ENCODE measurements at places on chromosomes 16 and 17. TPM values are rescaled to one million over a fixed set of nuclear protein-coding genes. Genes with fewer than 3 reads are reported as not detected.

Gene CDH3
- not detected for total RNA-seq

Gene GDPD3
- 18.6 TPM for total RNA-seq

GRCh38 chr17:82059272-82060000 lies 6.2 kb downstream of the DUS1L start:
- H3K27me3 ChIP-seq, result no peaks in the 10 kb centered on the region
- no peak overlapping the region for H3K27ac ChIP-seq
- H3K36me3 ChIP-seq, result peaks cover 52% of the 10 kb centered on the region
- no peak for DNase-seq

DNA sequence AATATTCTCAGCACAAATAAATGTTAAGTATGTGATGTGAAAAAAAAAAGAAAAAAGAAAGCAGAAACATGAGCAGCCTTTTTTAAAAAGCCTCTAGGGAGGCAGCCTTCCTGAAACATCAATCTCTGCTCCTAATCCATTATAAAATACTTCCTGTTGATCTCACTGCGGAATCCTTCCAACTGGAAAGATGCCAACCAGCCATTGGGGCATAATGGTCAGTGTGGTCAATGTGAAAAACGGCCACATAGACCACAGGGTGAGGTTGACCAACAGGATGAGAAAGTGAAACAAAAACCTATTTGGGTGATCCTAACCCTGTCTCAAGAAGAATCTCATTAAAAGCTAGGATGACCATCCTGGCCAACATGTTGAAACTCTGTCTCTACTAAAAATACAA lies 26.1 kb upstream of the ABCA8 start:
- no peaks in the 10 kb centered on the region for H3K27me3 ChIP-seq
- peaks cover 10% of the 10 kb centered on the region for H3K4me1 ChIP-seq
- no peak overlapping the region for H3K4me3 ChIP-seq
- H3K27ac ChIP-seq, result no peak overlapping the region

- no peaks in the 10 kb centered on the region for H3K36me3 ChIP-seq
- DNase-seq, result no peak
- no peak within 1 kb of the TSS for H3K27ac ChIP-seq
Observed at GRCh38 chr17:7114241-7114874, at the start of gene ASGR2. Gene ASGR2, minus strand, starts transcription at chr17:7114822. Its CDS starts 582 bp downstream, at chr17:7114240.

GRCh38 chr16:89815639-89816348 lies 653 bp downstream of the FANCA start:
- peak overlapping the region; percentile 73 for H3K27ac ChIP-seq
- no peaks in the 10 kb centered on the region for H3K36me3 ChIP-seq
- DNase-seq, result no peak
- no peaks in the 10 kb centered on the region for H3K27me3 ChIP-seq

- DNase-seq, result peak; percentile 26
- no peaks in the 10 kb centered on the region for H3K27me3 ChIP-seq
- peaks cover 5% of the 10 kb centered on the region for H3K36me3 ChIP-seq
Observed at GRCh38 chr17:18968945-18969887, 17.3 kb downstream of the SLC5A10 start.

Measured in endothelial cell of umbilical vein (primary cell).